ENCODE measurements at places on chromosomes 7 and 10.

GRCh38 chr10:89789188-89789877, 87.9 kb downstream of the KIF20B start:
- DNase-seq = no peak

DNA sequence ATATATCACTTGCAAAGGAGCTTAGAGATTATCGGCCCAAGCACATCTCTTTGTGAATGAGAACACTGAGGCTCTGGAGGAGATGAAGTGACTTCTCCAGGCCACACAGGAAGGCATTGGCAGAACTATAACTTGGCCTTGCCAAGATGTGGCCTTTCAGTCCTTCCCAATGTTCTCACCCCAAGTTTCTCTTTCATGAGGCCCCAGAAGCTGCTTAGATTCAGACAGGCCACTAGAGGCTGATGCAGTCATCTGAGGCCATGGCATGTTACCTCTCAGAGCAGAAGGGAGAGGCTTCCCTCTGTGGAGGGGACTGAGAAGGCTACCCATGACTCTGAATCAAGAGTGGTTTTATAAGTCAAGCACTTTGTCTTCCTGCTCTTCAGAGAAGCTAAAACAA, 1003.7 kb downstream of the LRMDA start:
- no peak for DNase-seq

- DNase-seq = no peak
Observed at GRCh38 chr7:25707768-25708620, 444.0 kb upstream of the NFE2L3 start.

- DNase-seq = peak; percentile 11
Observed at GRCh38 chr7:129989466-129989865, 36.7 kb upstream of the UBE2H start.

GRCh38 chr7:7739204-7740036, 21.0 kb upstream of the RPA3 start:
- DNase-seq = no peak

GRCh38 chr10:114394531-114394930, 9.8 kb downstream of the AFAP1L2 start:
- DNase-seq = no peak

- no peak for DNase-seq
Observed at GRCh38 chr7:101232141-101232850, 5.3 kb downstream of the CLDN15 start.

GRCh38 chr7:16494955-16495719, 29.6 kb upstream of the SOSTDC1 start:
- no peak for DNase-seq

DNA sequence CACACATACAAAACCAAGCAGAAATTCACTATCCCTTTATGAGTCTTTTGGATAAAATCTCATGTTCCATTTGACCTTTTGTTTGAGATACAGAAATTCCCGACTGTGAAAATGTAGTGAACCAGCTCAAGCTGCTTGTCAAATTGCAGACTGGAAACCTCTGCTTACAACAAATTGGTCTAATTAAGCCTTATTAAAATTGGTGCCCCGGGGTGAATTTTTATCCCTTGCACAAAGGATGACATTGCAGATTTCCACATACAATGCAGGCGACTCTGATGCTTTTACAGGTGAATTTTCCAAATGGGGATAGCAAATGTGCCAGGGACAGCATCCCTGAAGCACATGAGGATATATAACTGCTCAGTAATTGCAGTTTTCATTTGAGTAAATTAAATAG, 257.3 kb downstream of the BMPER start:
- no peak for DNase-seq

GRCh38 chr10:4494551-4494950, 331.5 kb upstream of the AKR1E2 start:
- DNase-seq = no peak

- DNase-seq = no peak
Observed at GRCh38 chr10:104339469-104340110, 1.3 kb upstream of the ITPRIP start.

DNA sequence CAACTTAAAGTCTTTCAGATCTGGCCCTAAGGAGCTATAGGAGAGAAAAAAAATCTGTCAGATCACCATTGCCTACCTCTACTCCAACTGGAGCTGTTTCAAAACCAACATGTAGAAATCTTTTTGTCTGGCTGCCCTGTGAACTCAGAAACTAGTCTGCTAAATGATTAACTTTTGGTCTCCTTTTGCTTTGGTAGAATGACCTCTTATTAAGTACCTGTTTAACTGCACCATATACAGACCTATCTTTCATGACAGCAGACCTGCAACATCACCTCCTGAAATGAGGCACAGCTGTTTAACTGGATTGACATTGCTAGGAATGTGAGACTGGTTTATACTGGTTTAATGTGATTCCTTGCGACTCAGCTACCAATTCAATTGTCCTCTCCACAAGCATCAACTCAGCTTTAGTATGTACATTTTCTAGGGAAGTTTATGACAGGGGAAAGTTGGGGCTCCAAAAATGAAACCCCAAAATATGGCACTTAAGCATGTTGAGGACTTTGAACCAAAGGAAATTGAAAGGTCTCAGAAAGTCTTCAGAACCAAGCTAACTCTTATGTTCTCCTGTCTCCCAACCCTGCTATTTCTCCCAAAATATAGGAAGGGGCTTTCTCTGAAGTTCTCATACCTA, 1.8 kb downstream of the CYP3A43 start:
- DNase-seq = no peak

DNA sequence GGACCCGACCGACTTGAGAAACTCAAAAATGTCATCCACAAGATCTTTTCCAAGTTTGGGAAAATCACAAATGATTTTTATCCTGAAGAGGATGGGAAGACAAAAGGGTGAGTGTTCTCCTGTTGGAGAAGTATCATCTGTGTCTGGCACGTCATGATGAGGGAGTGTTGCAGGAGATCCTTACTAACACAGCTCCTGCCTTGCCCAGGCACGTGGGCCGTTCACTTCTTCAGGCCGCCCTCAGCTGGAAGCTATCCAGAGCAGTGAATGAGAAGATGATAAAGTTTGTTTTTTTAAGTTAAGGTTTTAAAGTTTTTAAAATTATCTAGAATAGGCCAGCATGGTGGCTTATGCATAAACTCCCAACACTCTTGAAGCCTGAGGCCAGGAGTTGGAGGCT, 6.2 kb downstream of the EIF3B start:
- no peak for DNase-seq

DNA sequence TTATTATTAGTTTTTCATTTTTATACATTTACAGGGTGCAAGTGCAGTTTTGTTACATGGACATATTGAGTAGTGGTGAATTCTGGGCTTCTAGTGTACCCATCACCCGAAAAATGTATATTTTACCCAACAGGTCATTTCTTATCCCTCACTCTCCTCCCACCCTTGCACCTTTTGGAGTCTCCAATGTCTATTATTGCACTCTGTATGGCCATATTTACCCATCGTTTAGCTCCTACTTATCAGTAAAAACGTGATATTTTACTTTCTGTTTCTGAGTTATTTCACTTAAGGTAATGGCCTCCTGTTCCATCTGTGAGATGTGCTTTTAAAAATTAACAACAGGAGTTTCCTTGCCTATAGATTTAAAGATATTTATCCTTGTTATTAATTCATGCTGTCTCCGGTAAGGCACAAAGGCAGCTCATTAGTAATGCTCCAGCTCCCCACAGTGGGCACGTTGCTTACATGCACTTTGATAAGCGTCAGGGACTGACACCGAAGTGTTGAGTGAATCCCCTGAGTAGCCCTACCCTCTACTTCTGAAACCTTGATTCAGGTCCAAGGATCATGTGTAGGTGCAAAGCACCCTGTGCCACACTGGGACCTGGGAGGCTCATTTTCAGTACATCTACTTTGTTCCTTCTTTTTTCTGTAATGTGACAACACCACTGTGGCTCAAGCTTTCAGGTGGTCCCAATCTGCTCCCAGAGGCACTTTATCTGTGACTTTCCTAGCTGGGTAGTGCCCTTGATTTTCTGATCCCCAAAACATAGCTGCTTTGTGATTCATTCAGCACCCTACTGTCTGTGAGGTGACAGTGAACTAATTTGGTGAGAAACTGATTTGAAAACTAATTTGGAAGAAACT, 27.3 kb downstream of the HYAL4 start:
- DNase-seq = peak; percentile 24

DNA sequence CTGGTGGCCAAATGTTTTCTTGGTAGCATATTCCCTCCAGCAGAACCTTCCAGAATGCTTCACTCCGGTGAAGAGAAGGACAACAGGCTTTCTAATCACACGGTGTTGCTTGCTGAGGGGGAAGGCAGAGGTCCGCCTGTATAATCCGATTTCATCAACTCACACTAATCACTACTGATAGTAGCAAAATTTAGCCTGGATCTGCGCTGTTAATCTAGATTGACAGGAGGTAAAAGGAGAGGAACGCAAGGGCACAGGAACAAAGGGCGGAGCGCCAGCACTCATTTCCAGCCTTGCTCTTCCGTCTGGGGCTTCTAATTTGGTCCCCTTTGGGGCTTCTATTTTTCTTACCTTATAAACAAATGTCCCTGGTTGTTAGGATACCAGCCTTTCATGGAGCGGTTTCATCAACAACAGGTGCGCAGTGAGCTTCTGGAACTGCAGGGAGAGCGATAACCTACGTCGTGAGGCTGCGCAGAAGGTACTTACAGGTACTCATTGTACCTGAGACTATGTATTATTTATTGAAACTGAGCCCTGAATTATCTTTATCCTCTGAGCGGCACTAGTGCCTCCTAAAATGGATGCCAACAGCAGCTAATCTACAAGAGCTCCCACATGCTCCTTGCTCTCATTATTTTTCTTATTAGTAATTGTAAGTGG, 150.6 kb downstream of the CACNB2 start:
- DNase-seq = no peak
